Small intestine (tissue), 16 donors: ENCODE measurements at places on chromosomes 2 and 18.

GRCh38 chr2:219722276-219722879 is 94.9 kb downstream of the SLC4A3 start:
- no peaks in the 10 kb centered on the region for H3K27me3 ChIP-seq
- H3K36me3 ChIP-seq = no peaks in the 10 kb centered on the region
- H3K27ac ChIP-seq = no peak overlapping the region
- no peak overlapping the region for H3K4me3 ChIP-seq
- no peaks in the 10 kb centered on the region for H3K4me1 ChIP-seq
- DNase-seq = no peak

DNA sequence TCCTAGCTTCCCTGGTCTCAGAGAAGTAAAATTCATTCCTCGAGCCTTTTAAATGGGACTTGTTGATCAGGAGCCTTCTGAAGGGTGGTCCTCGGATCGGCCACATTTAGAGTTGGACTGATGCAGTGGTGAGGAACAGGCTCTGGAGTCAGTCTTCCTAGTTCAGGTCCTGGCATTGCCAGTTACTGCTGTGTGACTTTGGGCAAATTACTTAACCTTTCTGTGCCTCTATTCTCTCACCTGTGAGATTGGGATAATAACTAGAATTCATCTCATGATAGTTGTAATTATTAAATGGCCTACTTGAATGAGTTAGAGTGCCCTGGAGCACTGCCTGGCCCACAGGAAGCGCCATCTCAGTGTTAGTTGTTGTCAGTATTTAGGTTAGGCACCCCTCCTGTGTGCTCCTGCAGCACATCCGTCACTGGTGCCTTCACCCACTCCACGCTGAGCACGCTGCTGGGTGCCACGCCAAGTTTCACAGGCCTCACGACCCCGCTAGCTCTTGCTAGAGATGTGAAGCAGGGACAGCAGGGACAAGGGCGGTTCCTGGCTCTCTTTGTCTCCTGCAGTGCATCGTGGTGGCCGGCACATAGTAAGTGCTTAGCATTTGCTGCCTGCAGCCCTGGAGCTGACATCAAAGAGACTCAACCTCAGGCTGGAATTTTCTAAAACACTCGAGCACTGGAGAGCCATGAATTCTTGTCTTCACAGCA is 122.9 kb downstream of the FAM210A start:
- no peak for DNase-seq
- no peaks in the 10 kb centered on the region for H3K36me3 ChIP-seq
- no peaks in the 10 kb centered on the region for H3K27me3 ChIP-seq
- no peak overlapping the region for H3K27ac ChIP-seq

DNA sequence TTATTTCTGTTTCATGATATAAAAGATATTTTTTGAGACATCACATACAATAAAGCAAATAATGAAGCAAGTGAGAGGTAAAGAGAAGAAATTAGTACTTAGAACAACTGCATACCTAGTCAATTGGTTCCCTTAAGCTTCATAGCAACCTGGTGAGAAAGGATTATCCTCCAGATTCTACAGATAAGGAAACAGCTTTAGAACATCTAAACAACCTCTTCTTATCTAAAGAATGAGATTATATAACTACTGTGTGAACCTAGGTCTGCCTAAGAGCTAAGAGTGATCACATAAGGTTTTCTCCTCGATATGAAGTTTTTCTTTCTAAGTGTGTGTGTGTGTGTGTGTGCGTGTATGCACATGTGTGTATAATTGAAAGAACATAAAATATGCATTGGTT is 265.1 kb downstream of the NOL4 start:
- no peaks in the 10 kb centered on the region for H3K4me1 ChIP-seq
- DNase-seq = no peak
- H3K27ac ChIP-seq = no peak overlapping the region
- H3K4me3 ChIP-seq = no peak overlapping the region
- no peaks in the 10 kb centered on the region for H3K27me3 ChIP-seq
- H3K36me3 ChIP-seq = no peaks in the 10 kb centered on the region

GRCh38 chr2:191166111-191166755 is 15.4 kb upstream of the STAT4 start:
- H3K27me3 ChIP-seq = no peaks in the 10 kb centered on the region
- no peak for DNase-seq
- no peaks in the 10 kb centered on the region for H3K4me1 ChIP-seq
- H3K4me3 ChIP-seq = no peak overlapping the region
- H3K27ac ChIP-seq = no peak overlapping the region

GRCh38 chr2:190837420-190837819 is 43.2 kb upstream of the GLS start:
- H3K4me3 ChIP-seq = no peak overlapping the region
- H3K27ac ChIP-seq = no peak overlapping the region
- peaks cover 2% of the 10 kb centered on the region for H3K4me1 ChIP-seq
- no peak for DNase-seq
- no peaks in the 10 kb centered on the region for H3K36me3 ChIP-seq

- no peak overlapping the region for H3K27ac ChIP-seq
- no peaks in the 10 kb centered on the region for H3K36me3 ChIP-seq
- H3K4me3 ChIP-seq = no peak overlapping the region
- DNase-seq = no peak
- peaks cover 5% of the 10 kb centered on the region for H3K4me1 ChIP-seq
- H3K27me3 ChIP-seq = no peaks in the 10 kb centered on the region
Measured at GRCh38 chr2:74845991-74846390, 12.1 kb downstream of the HK2 start.

DNA sequence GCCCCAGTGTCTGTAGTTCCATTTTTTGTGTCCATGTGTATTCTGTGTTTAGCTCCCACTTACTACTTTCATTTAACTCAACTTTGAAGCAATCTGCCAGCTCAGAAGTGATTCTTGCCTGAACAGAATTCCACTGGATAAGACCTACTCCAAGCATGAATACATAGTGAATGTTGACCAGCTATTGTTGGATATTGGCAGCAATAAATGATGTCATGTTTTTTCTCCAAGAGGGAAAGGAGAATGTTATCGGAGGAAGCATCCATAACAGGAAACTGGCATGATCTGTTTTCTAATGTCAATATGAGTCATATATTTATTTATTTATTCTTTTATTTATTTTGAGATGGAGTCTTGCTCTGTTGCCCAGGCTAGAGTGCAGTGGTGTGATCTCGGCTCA is 36.8 kb upstream of the TRAPPC8 start:
- DNase-seq = peak; percentile 9
- H3K4me1 ChIP-seq = no peaks in the 10 kb centered on the region
- H3K36me3 ChIP-seq = no peaks in the 10 kb centered on the region
- no peaks in the 10 kb centered on the region for H3K27me3 ChIP-seq
- no peak overlapping the region for H3K4me3 ChIP-seq

- H3K4me3 ChIP-seq = no peak overlapping the region
- H3K27me3 ChIP-seq = no peaks in the 10 kb centered on the region
- DNase-seq = no peak
- H3K4me1 ChIP-seq = no peaks in the 10 kb centered on the region
- H3K36me3 ChIP-seq = peaks cover under 1% of the 10 kb centered on the region
Measured at GRCh38 chr2:127935337-127935736, 49.6 kb upstream of the AMMECR1L start.

- H3K4me1 ChIP-seq = no peaks in the 10 kb centered on the region
- no peak overlapping the region for H3K27ac ChIP-seq
- no peaks in the 10 kb centered on the region for H3K36me3 ChIP-seq
Measured at GRCh38 chr2:176648700-176649297, 379.6 kb downstream of the MTX2 start.
